ENCODE measurements at places on chromosomes 16 and 17.

DNA sequence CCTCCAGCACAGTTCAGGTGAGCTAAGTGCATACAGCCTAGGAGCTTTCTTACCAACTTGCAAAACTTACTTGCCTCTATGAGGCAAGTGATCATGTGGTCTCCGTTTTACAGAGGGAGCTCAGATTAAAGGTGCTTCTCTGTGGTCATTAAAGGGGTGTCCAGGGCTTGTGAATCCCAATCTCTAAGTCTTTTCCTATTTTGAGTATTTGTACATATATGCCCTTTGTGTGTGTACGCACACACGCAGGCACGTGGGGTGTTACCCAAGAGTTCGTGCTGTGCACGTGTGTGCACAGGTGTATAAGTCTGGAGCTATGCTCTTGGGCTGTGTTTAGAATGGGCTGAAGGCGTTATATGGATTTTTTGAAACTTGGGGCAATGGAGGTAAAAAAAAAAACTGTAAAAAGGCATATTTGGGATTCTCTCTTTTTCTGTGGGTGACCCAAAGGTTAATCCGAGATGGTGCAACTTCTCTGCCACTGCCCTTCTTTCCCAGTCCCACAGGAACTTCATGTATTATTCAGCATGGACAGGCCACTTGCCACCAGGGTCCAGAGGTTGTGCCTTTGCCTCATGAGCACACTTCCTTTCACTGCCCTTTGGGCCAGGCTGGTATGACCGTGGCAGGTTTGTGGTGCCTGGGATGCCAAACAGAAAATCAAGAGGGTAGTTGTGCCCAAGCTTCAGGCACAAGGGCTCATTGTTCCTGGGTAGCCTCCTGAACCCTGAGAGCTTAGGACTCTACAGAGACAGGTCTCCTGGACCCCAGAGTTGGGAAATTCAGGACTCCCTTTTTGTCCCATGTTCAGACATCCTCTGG is 1.5 kb downstream of the ABCC3 start:
- no peak for DNase-seq

GRCh38 chr17:33390479-33391176 is 97.5 kb upstream of the ASIC2 start:
- no peak for DNase-seq

- peak; percentile 94 for DNase-seq
Measured at GRCh38 chr17:32349854-32350665, at the start of gene ZNF207. ZNF207 (plus strand) TSS chr17:32350157; CDS start chr17:32350286, 129 bp downstream.

DNA sequence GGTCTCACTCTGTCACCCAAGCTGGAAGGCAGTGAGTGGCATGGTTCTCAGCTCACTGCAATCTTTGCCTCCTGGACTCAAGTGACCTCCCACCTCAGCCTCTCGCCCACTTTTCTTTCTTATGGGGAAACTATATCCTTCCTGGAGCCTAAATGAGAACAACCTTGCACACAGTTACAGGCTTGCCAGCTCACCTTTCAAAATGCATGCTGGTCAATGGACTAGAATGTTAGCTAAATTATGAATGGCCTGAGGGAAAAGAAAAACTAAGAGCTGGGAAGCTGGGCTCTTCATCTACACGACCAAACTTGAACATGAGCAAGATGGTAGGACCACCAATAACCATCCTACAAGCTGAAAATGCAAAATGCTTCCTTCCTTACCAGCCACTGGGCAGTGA is 10.6 kb upstream of the LHX1 start:
- DNase-seq, result no peak

- no peak for DNase-seq
Measured at GRCh38 chr17:73663614-73664013, 19.4 kb upstream of the SDK2 start.

DNA sequence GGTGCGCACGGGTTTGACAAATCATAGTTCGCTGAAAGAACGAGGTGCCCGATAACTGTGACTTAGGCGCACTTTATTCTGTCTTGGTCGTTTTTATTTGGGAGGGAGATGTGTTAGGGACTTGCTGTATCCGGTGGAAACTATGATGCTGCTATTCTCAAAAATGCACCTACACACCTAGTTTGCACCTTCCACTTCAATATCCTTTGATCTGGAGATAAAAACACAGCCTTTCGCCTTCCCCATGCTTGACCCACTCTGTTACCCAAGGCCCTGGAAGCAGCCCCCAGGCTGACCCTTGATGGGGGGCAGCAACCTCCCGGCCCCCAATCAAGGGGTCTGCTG is 15.0 kb upstream of the FOXF1 start:
- DNase-seq, result peak; percentile 20

GRCh38 chr16:84421081-84421937 is 53.0 kb downstream of the ATP2C2 start:
- DNase-seq, result no peak

GRCh38 chr16:51153577-51154031 is 2.5 kb upstream of the SALL1 start:
- DNase-seq, result peak; percentile 85

- no peak for DNase-seq
Measured at GRCh38 chr16:17235147-17235815, 235.5 kb downstream of the XYLT1 start.

DNA sequence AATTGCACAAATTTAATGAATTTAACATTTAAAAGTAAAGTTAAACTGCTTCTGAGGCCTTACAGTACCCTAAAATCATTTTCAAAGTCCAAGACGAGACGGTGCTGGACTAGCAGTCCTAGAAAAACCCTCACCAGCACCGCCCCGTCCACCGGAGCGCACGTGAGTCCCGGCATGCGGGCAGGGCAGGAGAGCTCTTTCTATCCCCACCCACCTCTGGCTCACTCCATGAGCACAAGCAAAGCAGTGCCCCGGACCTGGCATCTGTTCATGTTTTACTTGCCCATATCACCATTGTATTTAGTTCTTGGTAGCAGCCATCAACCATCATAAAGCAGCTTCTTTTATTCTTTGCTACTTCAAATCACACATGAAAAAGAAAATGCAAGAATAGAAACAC is 41.7 kb downstream of the ANKRD11 start:
- no peak for DNase-seq

- DNase-seq, result no peak
Measured at GRCh38 chr16:73275024-73275423, 227.1 kb upstream of the ZFHX3 start.

DNA sequence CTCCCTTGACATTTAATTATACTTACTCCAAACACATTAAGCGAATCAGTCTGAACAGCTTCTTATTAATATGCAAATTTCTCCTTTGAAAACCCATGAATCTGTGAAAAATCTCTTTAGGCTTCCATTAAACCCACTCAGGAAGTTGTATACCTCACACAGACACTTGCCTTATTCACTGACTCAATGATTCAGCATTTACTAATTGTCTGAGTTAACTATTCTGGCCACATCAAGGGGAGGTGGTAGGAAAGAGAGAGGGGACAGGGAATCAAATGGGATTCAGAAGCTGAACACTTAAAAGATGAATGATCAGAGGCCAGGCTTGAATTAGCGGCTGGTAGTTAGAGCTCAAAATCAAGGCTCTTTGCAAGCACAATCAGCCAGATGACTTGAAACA is 70.0 kb downstream of the HS3ST3A1 start:
- no peak for DNase-seq

- DNase-seq, result no peak
Measured at GRCh38 chr17:3770466-3770865, 30.5 kb downstream of the ITGAE start.

GRCh38 chr17:32831627-32832243 is 45.2 kb downstream of the MYO1D start:
- DNase-seq, result no peak

DNA sequence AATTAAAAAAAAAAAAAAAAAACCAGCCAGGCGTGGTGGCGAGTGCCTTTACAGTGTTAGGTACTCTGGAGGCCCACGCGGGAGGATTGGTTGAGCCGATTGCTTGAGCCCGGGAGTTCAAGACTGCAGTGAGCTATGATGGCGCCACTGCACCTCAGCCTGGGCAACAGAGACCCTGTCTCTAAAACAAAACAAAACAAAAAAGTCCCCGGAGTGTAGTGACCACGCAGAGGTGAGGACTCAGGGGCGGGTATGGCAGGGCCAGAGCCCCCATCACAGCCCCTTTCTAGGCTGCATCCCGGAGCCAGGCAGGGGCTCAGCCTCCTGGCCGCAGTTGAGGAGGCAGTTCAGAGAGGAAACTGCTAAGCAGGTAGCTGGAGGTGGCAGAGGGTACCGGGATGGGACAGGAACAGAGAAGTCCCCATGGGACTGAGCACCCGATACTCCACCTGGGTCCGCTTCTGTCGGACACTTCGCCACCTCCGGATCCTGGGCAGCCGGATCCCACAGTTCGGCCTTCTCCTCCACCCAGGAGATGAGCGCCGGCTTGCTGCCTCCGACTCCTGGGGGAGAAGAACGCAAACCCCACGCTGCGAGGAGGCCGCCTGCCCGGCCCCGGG is 800 bp downstream of the ZNF747 start:
- no peak for DNase-seq

- DNase-seq, result no peak
Measured at GRCh38 chr17:75594499-75595283, 7.1 kb downstream of the MYO15B start.

DNA sequence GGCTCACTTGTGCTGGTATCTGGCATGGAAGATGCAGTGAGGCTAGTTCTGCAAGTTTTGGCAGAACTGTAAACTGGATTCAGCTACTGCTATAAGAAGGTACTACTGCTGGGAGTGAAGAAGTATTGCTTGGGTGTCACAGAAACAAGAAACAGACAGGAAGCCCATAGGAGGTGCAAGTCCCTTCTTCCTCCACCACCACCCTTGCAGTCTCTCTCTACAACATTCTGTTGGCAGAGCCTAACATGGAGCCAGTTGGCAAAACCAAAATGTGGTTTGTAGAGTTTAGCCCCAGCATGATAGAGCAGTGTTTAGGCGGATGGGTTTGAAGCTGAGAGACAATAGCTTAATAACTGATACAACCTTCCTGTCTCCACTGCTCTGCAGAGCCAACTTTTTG is 72.6 kb downstream of the NLK start:
- no peak for DNase-seq

- no peak for DNase-seq
Measured at GRCh38 chr16:69937465-69937951, 13.6 kb upstream of the CLEC18A start.

DNA sequence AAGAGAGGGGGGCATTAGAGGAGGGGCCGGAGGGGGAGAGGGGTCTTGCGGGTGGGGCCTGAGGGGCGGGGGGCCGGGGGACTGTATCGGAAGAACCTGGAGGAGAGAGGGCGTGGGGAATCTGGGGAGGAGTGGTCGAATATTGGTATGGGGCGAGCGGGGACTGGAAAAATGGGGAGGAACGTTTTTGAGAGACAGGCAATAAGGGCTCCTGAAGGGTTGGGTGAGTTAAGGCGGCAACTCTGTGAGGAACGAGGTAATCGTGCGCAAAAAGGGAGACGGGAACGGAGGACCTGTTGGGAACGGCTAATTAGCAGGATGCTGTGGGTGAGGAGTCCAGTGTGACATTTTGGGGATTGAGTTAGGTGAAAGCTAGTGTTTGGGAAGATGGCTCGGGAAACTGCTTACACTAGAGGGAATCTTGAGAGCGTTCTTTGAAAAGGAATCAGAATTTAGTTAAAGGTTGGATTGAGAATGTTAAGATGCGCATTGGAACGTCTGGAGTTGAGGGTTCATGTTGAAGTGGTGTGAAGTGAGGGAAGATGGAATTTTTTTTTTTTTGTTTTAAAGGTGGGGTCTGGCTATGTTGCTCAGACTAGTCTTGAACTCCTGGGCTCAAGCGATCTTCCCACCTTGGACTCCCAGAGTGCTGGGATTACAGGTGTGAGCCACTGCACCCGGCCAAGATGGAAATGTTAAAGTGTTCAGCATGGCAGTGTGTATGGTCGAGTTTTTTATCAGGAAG is 662 bp downstream of the WIPF2 start:
- peak; percentile 66 for DNase-seq

- DNase-seq, result no peak
Measured at GRCh38 chr17:70278844-70279462, 109.6 kb downstream of the KCNJ2 start.

GRCh38 chr17:56274491-56274890 is 121.2 kb downstream of the ANKFN1 start:
- DNase-seq, result no peak

DNA sequence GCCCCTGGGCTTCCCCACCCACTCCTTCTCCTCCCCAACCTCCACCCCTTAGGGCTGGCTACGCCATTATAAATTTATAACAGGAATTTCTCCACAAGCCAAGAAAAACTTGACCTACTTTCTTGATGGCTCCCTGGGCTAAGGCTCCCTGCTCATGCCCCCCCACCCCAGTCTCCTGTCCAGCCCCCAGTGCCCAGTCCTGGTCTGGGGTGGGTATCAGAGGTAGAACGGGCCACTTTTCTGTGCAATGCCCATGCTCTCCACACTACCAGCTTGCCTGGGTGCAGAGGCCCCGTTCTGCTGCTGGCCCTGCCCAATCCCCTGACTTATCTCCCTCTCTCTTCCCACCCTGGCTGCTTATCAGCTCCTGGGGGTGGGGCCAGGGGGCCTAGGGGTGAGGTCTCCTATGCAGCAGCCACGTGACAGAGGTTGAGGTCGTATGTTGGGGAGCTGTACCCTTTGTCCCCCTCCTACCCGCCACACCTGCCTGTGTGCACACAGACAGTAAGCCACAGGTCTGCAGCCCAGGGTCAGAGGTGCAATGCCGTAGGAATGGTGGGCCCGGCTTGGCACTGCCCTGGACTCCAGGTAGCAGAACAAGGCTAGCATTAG is 10.1 kb downstream of the THRA start:
- DNase-seq, result no peak

DNA sequence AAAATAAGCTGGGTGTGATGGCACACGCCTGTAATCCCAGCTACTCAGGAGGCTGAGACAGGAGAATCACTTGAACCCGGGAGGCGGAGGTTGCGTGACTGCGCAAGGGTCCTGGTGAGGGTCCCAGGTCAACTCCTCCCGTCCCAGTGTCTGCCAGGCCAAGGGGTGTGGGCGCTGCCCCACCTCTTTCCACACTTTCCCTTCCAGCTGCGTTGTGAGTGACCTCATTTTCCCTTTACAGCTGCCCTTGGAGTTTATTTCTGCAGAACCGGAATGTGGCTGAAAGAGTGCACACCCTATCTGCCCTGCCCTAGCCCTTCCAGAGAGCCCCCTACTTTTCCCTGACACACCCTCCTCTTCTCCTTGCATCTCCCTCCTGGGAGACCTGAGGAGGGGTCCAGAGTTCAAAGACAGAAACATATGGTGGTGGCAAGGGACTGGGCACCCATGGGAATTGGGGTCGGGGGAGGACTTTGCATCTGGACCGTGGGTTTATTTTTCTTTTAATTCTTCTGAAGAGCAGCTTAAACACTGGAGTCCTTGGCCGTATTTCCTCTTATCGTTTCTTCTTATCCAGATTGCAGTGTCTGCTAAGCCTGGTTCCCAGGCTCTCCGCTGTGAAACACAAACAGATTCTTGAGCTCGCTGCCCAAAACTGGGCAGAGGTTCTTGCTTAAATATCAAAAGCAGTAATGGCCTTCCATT is 20.9 kb downstream of the MRC2 start:
- no peak for DNase-seq

DNA sequence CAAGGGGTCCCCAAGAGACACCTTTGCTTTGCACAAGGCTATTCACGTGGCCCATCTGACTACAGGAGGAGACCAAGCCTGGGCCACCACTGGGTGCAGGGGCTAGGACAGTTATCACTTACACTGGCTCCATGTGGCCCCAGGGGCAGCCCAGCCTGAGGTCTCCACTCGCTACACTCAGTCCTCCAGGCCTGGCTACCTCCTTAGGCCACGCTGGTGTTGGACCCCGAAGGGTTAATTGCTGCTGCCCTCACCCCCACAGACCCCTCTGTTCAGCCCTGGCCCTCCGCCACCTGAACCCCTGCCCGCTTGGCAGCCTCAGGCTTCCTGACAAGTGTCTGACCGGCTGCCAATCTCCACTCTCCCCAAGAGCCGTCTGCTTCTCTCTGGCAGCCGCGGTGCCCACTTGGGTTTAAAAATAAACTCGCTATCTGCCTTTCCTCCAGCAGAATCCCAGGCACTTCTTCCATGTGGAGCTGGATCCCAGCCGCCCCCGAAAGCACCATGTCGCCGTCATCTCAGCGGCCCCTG is 27.8 kb downstream of the ADAM11 start:
- no peak for DNase-seq
